ENCODE measurements at places on chromosomes 1 and 21.

DNA sequence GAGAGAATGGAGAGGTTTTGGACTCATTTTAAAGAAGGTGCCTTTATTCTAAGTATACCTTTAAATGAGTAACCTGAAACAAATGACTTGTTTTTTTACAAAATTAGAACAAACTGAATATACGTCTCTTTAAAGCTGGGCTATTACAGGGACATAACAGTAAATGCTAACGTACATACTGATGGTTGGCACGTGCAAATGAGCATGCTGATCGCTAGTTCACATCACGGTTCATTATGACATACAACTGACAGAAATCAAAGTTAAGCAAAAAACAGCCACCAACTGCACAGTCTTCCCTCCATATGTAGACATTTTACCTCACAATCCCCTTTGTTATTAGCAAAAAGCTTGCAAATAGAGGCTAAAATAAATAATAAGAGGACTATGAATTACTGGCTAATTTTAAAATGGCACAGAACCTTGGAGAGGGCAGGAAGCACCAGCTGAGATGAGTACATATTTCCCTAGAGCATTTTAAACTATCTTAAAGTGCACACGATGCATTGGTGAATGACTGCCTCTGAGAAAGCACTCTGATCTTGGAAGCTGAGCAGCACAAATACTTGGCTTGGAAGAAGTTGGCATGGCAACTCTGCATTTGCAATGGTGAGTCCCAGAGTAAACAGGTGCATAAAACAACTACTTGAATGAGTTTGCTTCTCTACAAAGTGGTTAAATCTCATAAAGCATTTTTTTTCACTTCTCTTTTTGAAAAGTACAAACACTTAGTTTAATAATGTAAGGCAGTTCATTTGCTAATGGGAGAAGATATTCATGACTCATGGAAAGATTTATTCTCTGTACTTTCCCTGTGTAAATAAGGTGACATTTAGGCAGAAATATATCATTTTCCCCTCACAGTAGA is 204.7 kb downstream of the LHX8 start:
- no peak for DNase-seq

- DNase-seq, result no peak
Observed at GRCh38 chr1:110674337-110675059, at the start of gene KCNA3. KCNA3 (minus strand) TSS chr1:110674940; CDS start chr1:110674809, 131 bp downstream.

DNA sequence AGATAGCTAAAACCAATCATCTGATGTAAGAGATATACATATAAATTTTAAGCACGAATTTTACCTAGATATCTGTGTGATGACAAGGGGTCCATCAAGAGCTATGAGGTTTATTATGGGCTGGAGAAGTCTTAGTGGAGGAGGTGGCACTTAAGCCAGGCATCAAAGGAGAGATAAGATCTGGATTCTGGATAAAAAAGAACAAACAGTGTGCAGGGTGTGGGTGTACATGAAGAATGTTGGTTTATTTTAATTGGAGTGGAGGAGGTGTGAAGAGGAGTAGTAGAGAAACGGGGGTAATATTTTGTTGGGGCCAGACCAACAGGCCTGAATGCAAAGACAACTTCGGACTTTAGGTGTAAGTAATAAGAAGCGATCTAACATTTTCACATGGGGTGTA is 80.6 kb downstream of the TM2D1 start:
- DNase-seq, result no peak

DNA sequence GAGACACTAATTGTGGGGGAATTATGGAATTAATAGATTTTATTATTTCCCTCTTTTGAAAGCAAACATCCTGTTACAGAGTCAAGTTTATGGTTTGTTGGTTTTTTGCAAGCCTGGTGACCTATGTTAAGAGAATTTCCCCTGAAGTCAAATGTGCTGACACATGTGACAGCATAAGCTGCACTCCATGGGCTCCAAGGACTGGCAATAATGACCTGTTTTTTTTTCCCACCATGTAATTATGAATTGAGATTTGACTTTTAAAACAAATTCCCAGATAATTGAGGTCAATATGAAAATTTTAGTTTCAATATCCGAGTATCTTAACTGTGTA is 242.5 kb upstream of the SGIP1 start:
- no peak for DNase-seq

GRCh38 chr1:4612991-4613390 is 41.4 kb upstream of the AJAP1 start:
- no peak for DNase-seq

DNA sequence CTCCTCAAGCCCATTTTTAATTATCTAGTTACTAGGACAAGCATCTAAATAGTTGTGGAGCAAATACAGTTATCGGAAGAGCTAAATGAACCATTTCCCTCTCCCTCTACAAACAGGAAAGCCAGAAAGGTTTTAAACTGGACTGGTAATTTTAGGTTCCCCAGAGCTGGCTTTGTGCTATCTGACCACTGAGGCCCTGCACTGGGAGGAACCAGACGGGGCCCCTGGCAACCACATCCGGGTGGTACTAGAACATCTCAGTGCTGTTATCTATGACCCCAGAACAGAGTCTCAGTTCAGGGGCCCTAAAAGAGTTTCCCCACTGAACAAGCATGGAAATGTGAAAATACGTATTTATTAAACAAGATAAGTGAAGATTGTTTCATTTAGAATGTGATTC is 7.7 kb upstream of the RSPH1 start:
- no peak for DNase-seq

DNA sequence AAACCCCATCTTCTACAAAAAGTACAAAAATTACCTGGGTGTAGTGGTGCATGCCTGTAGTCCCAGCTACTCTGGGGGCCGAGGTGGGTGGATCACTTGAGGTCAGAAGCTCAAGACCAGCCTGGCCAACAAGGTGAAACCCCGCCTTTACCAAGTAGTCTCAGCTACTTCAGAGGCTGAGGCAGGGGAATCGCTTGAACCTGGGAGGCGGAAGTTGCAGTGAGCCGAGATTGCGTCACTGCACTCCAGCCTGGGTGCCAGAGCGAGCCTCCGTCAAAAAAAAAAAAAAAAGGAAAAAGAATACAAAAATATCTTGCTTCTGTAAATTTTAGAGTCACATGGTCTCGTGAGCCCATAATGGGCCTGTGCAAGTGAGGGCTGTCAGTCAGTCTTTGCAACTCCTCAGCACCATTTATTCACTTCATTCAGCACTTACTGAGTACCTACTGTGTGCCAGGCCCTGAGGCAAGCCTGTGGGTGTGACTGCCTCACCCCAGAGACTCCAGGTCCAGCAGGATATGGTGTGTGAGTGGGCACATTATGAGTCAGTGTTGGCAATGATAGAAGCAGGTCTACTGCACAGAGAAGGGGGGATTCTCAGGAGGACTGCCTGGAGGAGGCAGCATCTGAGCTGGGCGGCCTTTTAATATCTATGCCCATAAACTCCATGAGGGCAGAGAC is 46.8 kb upstream of the TARDBP start:
- DNase-seq, result no peak

DNA sequence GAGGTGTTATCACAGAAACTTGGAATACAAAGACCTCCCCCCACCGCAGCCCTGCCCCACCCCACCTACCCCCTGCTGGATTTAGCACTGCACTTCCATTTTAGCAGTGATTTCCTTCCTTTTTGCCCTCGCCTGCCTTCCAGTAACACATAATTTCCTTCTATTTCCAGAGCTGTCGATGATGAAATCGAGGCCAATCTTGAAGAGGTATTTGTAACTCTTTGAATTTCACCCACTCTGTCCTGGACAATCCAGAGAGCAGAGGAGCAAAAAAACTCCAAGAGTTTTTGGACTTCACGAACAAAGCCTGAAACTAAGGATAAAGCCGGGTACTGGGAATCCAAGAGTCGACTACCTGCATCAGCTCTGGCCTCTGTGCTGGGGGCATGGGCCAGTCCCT is 49.1 kb downstream of the CAPN2 start:
- DNase-seq, result no peak

- no peak for DNase-seq
Observed at GRCh38 chr1:71083271-71083670, 2.4 kb upstream of the ZRANB2 start.

GRCh38 chr1:167795810-167796740 is 74.3 kb downstream of the MPZL1 start:
- peak; percentile 97 for DNase-seq

DNA sequence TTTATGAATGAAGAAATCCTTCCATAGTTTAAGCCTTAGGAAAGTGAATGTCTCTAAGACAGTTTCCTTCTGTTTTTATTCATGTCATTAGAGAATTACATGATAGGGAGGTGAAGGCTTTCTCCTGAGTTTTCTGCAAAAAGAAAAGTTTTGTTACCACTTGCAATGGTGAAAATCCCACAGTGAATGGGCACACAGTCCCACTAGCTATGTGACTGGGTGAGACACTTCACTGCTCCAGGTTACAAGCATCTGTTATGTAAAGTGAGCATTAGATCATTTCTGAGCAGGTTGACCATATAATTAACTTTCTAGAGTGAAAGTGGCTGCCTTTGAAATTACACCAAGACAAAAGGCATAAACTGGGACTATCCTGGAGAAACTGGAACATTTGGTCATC is 38.9 kb upstream of the GREM2 start:
- no peak for DNase-seq

DNA sequence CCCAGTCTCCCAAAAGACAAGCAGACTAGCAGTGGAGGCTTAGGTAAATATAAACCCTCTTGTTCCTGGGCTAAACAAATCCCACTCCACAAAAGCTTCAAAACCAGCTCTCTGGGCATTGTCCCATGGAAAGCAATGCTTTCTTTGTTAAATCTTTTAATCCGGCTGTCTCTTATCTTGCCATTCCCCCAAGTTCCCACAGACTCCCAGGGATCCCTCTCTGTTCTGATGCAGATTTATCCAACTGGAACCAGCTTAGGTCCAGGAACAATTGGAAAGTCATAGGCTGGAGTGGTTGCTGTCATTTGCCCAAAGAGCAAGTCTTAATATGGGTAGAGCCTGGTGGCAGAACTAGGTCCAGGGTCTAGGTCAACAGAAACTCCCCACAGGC is 110.1 kb upstream of the ATP1A1 start:
- no peak for DNase-seq

- DNase-seq, result no peak
Observed at GRCh38 chr1:176531036-176531435, 68.1 kb downstream of the PAPPA2 start.

DNA sequence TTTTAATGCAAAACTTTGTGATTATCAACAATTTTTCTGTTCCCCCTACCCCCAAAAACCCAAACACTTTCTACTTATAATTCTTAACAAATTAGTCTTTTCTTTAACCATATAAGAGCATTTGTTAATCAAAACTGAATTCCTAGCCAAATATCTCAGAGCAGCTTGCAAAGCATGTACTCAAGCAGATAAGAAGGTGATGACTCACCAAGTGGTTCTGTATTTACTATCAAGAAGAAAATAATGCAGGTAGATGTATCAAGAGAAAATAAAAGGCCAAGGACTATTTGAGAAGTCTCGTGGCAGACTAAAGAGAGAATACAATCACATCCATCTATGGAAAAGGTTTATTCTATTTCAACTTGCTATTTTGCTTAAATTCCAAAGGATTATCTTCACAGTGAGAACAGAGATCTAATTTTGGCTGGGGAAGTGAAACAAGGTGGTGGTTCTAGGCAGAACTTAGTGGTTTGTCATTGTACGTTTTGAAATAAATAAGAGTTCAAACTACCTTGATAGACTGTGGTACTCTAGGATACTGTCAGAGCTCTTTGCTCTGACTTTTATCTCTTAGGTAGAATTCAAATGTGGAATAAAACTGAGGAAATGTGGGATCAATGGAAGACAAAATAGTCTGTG is 94.7 kb upstream of the NRIP1 start:
- no peak for DNase-seq

GRCh38 chr1:112509660-112510178 is 954 bp downstream of the WNT2B start:
- DNase-seq, result no peak

GRCh38 chr1:39538531-39539251 is 37.9 kb downstream of the PABPC4 start:
- no peak for DNase-seq

- peak; percentile 24 for DNase-seq
Observed at GRCh38 chr1:183310753-183311479, 107.3 kb downstream of the NMNAT2 start.

GRCh38 chr1:174219606-174220370 is 60.5 kb downstream of the RABGAP1L start:
- no peak for DNase-seq

DNA sequence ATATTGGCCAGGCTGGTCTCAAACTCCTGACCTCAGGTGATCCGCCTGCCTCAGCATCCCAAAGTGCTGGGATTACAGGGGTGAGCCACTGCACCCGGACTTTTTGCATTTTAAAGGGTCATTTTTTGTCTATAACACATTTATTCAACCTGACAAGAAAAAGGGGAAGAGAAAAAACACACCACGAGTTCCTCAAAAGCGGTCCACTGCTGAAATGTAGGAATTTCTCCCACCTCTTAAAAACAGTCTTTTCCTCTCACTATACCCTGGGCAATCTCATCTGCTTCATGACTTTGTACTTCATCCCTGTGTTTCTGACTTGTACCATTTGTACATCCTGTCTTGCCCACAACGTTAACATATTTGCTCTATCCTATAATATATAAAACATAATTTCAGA is 413.3 kb upstream of the PTBP2 start:
- no peak for DNase-seq

- DNase-seq, result no peak
Observed at GRCh38 chr21:40972151-40972550, 125.2 kb upstream of the DSCAM start.

- no peak for DNase-seq
Observed at GRCh38 chr1:53467391-53467790, 8.2 kb downstream of the DMRTB1 start.

GRCh38 chr1:233114159-233114558 is 163.7 kb downstream of the NTPCR start:
- no peak for DNase-seq

- DNase-seq, result no peak
Observed at GRCh38 chr1:48596046-48596445, 124.0 kb upstream of the SPATA6 start.

GRCh38 chr1:59379371-59379728 is 82.5 kb downstream of the FGGY start:
- DNase-seq, result no peak

DNA sequence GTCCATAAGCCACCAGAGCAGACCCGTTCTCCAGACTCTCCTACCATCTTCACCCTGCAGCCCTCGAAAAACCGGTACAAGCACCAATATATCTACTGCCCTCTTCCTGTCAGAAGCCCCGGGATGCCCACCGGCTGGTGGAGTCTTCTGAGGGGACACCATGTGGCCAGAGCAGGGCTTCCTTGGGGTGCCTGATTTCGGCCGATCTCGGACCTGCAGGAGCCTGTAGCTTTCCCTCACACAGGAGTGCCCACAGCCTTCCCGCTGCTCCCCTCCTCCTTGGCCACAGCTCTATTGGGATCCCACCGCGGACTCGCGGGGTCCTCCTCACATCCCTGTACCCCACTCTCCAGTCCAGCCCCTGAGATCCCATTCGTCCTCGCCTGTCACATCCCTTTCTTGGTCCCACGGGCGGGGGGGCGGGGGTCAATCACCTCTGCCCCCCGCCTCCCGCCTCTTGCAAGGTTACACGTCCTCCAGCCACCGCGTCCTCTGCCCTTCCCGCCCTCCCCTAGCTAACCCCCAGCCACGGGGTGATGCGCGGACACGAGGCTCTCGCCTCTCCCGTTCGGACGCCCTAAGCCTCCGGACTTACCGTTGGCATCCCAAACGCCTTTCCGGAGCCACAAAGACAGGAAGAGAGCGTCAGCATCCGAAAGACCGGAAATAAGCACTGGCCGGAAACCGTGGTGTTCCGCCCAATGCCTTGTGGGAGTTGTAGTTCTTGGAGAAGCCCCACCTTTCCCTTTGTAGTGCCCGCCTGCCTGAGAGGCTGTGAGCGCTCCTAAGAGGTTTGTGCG is at the start of gene SSR2:
Gene SSR2, minus strand, starts transcription at position 659 of the 800 bp plus-strand sequence. CDS start 784 bp downstream, outside the sequence.
- peak; percentile 78 for DNase-seq

Data from PC-9 (cell line).